ENCODE measurements at places on chromosomes 12 and 14. TPM values are rescaled to one million over a fixed set of nuclear protein-coding genes. Genes with fewer than 3 reads are reported as not detected.

GRCh38 chr12:56205445-56205844, 16.2 kb upstream of the SMARCC2 start:
- DNase-seq, result no peak

DNA sequence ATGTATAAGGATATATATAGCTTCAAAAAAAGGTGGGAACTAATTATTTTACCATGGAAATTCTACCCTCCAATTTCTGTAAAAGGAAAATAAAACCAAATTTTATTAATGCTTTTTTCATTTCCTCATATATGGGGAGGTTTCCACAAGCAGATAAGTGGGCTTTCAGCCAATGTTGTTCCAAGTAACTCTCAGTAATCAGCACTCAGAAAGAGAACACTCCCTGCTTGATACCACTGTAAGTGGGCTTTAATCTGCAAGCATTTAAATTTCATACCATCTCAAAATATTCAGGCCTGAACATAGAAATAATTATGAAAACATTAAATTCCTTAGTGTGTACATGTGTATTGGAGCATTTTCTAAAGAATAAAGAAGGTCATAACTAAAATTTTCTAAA, 827.6 kb downstream of the C12orf50 start:
- DNase-seq, result no peak

DNA sequence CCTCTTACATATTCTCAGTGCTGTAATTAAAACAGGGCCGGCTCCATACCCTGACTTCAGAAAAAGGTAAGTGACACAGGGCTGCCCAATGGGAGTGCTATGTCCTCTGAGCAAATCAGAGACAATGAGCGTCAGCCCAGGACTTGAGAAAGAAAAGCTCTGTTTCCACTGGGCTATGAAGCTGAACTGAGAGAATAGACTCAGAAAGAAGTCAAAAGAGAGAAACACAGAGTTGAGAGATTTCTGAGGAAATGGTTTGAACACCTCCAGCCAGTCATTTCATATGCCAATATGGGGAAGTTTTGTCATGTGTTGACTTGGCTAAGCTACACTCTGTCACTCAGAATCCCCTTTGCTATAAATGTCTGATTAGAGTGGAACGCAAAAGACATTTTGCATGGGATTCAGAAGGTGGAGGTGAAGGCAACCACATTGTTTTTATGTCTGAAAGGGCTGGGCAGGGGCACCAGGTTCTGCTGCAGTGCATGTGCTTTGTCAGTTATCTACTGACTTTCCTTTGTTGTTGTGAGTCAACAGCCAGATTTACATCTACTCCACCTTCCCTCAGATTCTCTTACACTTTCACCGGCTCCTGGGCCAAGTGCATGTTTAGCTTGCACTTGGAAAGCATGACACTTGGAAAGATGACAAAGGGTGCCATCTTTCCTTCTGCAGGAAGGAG, 313.3 kb downstream of the DUSP6 start:
- no peak for DNase-seq

DNA sequence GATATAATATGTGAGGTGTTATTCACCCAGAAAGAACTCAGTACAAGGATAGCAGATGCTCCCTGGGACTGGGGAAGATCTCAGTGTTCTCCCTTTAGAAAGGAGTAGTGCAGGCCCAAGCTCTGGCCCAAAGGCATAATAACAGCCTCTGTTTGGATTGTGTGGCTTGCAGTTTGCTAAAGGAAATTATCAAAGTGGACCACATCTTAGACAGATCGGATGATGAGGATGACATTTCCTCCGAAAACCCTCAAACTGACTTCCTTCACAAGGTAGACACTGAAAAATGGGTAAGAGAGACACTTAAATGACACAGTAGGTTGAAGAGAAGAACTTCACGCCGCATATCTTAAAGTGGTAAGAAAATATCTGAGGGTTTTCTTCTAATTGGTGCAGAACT, 26.1 kb downstream of the SMCO2 start:
- no peak for DNase-seq

DNA sequence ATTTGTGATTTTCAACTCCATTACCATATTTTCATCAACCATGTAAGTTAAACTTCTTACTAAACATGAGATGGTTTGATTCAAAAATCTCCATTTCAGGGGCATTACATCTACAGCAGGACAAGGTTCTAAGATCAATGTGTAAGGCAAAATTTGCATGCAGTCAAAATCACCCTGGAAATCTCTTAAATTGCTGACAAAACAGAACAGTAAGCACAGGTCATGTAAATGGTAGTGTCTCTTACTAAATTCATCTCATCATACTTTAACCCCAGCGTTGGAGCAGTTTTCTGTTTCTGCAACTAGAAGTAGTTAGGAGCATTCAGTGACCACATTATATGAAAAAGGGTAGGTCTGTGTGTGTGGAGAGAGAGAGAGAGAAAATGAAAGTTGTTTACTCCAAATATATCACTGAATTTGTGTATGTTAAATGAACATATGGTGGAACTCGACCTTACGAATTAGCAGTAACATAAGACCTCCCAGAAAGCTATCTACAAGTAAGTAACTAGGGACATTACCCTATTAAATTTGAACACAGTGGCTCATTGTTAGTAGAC, 227.5 kb downstream of the SSPN start:
- DNase-seq, result no peak

DNA sequence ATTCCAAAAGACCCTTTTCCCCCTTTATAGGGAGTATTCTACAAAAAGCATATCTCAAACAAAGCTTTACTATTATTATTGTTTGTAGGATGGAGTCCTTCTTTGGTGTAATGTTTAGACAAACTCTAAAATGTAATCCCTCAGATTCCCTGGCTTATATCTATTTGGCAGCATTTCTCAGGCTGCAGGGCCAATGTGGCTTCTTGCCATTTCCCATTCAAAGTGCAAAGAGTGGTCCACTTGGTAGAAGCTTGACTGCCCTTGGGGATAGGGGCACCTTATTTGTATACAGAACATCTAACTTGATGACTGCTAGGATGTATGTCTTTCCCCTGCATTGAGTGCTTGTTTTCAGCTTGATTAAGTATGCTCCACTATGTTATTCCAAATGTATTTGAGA, 242.7 kb downstream of the PRKD1 start:
- peak; percentile 2 for DNase-seq

- DNase-seq, result no peak
Observed at GRCh38 chr14:99359906-99360305, 87.9 kb upstream of the BCL11B start.

- DNase-seq, result peak; percentile 26
Observed at GRCh38 chr12:12608557-12608957, 3.1 kb upstream of the CREBL2 start.

DNA sequence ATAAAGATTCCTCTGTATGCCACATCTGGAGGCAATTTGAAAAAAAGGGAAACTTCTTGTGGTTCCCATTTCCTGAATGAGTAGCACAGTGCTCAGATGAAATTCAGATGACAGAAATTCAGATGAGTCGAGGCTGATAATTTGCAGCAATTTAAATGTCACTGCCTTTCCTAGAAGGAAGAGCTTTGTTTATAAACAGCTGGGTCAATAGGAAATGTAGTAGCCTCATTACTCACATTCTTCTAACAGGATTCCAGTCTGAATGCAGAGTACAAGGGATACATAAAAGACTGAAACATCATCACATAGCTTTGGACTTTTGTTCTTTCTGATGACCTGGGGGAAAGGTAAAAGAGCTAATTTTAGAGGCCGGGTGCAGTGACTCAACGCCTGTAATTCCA, 11.3 kb upstream of the DACT1 start:
- no peak for DNase-seq

DNA sequence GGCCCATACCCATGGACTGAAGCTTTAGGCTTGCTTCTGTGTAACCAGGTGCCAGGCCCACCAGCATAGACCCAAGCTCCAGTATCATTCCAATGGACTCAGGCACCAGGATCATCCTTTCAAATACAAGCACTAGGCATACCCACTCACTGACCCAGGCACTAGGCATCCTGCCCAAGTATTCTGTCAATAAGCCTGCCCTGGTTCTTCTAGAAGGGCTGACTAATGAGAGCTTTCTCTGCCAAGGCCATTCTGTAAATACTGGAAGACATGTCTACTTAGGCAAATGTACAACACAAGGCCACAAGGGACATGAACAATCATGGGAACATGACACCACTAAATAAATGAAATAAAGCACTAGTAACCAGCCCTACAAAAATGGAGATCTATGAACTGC, 352.2 kb downstream of the FSCB start:
- DNase-seq, result no peak

SCNN1A gene
- not detected for total RNA-seq

LRRC74A gene
- total RNA-seq, result not detected

RHEBL1 gene
- 1.2 TPM for total RNA-seq

TAS2R13 gene
- 1.5 TPM for total RNA-seq

CCNK gene
- 18.0 TPM for total RNA-seq

OTX2 gene
- total RNA-seq, result 0.04 TPM

DIO2 gene
- total RNA-seq, result 0.80 TPM
